ENCODE measurements at places on chromosomes 12 and 14.

DNA sequence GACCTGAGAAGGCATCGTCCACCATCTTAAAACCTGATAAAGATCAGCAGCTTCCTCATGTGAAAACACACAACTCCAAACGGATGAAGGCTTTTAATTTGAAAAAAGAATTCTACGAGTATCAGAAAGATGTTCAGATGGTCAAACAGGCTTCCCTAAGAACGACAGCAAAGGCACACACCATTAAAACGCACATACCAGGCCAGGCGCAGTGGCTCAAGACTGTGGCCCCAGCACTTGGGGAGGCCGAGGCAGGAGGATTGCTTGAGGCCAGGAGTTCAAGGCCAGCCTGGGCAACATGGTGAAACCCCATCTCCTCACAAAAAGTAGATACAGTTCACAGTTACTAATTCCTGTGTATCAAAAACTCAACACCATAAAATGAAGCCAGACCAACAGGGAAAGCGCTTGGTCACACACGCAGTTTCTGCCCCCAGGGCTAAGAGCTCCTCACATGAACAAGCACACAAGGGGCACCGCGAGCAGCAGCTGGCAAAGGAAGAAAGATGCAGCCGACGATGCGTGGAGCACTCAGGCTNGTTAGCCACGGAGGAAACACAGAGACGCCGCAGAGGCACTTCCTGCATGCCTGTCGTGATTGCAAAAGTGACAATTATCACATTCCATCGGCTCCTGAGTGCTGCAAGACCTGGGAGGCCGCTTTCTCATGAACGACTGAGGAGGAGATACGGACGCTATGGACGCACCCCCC lies 78.0 kb downstream of the NOC4L start:
- peak; percentile 96 for DNase-seq

DNA sequence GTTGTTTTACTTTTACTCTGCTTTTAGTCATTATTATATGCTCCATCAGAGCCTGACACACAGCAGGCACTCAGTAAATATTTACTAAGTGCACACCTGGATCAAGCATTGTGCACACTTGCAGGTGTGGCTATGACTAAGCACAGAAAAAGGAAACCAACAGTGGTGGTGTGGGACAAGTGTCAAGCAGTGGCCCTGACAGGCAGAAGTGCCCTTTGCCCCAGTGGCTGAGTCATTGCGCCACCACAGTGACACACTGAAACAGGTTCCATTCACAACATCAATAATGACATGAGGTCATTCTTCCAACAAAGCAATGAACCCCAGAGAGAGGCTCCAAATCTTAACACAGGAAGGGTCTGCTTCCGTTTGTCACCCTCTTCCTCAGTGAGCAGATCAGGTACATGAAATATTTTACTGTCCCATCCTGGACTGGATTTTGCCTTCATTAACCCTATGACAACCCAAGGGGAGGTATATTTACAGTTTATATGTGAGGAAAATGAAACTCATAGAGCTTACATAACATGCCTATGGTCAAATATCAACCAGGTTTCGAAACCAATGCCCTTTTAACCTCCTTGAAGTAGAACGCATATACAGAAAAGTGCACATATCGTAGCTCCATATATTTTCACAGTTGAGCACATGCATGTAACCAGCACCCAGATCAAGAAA lies 82.6 kb upstream of the GTF2A1 start:
- DNase-seq = peak; percentile 46

- DNase-seq = no peak
Observed at GRCh38 chr14:58873228-58873953, 235.6 kb downstream of the DACT1 start.

DNA sequence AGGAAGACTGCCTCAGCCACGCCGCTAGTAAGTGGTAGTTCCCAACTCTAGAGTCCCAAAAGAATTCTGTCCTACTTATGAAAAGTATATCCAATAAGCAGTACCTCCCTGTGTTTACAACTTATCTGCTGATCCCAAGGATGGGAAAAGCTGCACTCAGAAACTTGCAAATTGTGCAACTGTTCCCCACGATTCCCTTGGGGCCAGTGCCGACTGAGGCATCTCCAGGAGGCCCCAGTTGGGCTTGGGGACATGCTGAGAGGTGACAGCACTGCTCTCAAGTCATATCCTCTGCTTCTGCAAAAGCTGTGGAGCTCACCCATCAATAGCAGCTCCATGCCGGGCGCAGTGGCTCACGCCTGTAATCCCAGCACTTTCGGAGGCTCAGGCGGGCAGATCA lies 23.7 kb downstream of the SPRING1 start:
- DNase-seq = no peak

DNA sequence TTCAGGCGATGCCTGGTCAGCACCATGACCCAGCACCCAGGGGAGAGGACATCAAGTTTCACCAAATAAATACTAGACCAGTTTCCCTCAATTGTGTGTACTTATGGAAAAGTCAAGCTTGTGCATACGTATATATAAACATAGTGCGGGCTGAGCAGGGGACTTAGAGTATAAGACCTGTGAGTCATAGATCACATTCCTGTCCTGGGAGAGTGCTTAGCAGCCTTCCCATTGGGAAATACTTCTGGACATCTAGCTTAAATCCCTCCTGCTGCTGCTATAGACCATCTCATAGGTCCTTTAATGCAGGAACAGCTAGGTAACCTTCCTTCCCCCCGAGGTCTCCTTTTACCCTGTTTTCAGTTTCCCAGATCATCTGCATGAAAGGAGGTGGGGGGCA lies 51.9 kb downstream of the PRMT8 start:
- DNase-seq = no peak

- DNase-seq = no peak
Observed at GRCh38 chr14:47678157-47678556, 2.8 kb upstream of the MDGA2 start.
